ENCODE measurements at places on chromosomes 2 and 18.

DNA sequence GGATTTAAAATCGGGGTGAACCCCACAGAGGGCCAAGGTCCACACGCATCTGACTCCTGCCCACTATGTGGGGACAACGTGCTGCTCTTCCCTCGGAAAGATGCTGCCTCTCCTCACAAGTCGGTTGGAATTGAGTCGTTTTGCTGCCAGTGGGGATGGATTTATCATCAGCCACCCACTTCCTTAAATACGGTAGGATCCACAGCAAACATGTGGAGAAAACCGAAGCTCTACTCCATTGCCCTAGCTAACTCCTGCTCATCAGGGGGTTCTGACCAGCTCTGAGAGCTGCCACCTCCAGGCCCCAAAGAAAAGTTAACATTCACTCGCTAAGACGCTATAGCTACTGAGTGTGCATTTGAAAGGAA is 80.9 kb downstream of the CHRNA1 start:
- peak; percentile 16 for DNase-seq

GRCh38 chr2:176483476-176483875 is 214.2 kb downstream of the MTX2 start:
- no peak for DNase-seq

- no peak for DNase-seq
Measured at GRCh38 chr2:160512491-160512890, 18.9 kb upstream of the RBMS1 start.

GRCh38 chr2:74857725-74858124 is 23.8 kb downstream of the HK2 start:
- no peak for DNase-seq

- DNase-seq = peak; percentile 36
Measured at GRCh38 chr2:133390156-133390555, 178.1 kb downstream of the NCKAP5 start.

DNA sequence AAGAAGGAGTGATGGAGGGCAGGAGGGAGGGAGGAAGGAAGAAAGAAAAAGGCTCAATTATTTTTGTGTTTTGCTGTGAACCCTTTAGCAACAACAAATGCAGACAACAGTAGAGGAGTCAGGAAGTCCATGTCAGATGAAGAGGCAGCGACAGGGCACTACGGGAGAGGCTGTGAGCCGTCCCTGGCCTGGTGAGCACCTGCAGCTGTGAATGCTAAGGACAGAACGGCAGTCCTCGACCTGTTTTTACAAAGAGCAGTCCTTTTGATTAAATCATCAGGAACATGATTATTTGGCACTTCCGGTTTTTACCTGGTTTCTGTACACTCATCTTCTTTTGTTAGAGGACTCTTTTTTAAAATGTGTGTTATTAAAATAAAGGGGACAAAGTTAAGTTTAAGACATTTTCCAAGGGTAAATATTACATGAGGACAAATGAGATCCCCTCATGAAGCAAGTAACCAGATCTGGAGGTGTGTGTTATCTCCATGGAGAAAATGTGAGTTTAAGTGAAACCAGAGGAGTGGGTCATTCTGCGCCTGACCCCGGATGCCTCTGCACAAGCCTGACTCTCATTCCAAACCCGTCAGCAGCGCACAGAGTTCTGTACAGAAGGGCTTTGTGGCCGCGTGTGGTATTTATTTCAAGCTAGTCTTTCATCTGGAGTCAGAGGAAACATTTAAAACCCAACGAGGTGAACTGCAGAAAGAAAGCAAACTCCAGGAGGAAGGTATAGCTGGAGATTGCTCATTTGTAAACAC is 492.5 kb downstream of the SOX11 start:
- no peak for DNase-seq

All from RWPE1 (cell line).